ENCODE measurements at places on chromosomes 12 and 14.

DNA sequence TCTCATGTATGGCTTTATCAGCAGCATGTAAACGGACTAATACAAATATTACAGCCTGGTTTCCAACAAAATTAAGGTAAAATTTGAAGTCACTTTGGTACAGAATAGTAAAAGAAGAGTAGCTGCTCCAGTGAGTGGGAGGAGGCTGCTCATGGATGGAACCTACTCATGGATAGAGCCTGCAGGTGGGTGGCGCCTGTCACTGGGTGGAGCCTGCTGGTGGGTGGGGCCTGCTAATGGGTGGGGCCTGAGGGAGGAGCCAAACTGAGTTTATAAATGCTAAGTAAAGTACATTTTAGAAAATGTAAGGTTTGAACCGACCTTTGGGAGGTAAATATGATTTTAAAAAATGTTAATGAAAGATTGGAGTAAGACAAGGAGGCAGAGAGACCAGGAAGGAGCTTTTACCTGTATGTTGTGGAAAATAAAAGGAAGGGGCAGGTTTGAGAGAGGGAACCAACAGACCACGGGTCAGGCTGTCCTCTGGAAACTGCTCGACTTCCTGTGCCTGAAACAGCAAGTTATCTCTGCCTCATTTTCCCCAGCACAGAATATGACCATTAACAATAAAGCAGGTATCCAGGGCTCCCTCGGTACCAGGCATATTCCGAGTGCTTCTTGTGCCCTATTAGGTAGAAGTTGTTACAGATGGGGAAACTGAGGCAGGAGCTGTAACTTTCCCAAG is 55.9 kb upstream of the SEL1L start:
- no peak for DNase-seq

DNA sequence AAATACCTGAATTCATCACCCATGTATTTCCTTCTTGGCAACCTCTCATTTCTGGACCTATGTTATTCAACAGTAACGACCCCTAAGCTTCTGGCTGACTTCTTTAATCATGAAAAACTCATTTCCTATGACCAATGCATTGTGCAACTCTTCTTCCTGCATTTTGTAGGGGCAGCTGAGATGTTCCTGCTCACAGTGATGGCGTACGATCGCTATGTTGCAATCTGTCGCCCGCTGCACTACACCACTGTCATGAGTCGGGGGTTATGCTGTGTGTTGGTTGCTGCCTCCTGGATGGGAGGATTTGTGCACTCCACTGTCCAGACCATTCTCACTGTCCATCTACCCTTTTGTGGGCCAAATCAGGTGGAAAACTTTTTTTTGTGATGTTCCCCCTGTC is 356 bp downstream of the OR4Q2 start:
- no peak for DNase-seq

DNA sequence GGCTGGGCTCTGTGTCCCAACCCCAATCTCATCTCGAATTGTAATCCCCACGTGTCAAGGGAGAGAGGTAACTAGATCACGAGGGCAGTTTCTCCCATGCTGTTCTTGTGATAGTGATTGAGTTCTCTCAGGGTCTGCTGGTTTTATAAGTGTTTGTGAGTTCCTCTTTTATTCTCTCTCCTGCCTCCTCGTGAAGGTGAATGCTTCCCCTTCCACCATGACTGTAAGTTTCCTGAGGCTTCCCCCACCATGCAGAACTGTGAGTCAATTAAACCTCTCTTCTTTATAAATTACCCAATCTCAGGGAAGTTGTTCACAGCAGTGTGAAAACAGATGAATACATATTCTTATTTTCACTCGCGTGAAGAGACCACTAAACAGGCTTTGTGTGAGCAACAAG is 148.2 kb downstream of the TMEM30B start:
- DNase-seq, result no peak

DNA sequence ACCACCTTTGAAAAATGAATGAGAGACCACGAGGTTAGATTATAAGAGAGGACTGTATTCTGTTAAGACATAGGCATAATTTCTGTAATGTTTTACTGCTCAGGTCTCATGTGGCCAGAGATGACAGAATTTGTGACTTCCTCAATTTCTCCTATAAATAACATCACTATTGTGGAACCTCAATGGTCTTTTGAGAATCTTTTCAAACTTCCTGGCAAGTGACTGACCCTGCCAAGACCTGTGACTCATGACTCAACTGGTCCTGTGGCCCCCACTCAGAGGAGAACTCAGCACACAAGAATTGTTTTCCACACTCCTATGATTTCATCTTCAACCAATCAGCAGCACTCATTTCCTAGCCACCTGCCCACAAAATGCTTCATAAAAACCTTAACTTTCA is 508.2 kb upstream of the ATP2B1 start:
- DNase-seq, result no peak
